ENCODE measurements at places on chromosomes 13 and 19.
A peak's percentile ranks its signal among the peaks of the same experiment; 100 is the strongest.

DNA sequence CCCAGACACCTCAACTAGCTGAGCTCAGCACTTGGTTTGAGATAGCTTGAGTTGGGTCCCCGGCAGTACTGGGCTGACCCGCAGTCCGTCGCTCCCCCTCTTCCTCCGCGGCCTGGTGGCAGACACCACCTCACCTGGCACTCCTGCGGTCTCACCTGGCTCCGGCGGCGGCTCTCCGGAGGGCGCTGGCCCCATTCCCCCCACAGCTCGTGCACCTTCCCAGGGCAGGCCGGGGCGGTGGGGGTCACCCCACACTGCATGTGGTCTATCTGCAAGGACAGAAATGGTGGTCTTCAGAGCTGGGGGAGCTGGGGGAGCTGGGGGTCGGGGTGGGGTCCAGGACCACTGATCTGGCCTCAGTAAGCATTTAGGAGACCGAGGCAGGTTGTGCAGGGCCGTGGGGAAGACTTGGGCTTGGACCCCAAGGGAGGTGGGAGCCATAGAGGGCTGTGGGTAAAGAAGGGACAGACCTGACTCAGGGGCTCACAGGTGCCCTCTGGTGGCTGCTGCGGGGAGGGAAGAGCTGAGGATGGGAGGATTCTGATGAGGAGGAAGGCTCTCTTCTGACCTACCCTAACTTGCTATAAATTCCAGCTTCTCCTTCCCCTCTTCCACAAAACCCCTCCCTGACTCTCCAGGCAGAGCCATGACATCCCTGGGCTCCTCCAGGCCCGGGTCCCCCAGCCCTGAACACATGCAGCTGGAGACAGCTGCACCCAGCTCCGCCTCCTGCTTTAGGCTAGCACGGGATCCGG is 6.7 kb upstream of the PLIN4 start:
- peak; percentile 42 for DNase-seq

DNA sequence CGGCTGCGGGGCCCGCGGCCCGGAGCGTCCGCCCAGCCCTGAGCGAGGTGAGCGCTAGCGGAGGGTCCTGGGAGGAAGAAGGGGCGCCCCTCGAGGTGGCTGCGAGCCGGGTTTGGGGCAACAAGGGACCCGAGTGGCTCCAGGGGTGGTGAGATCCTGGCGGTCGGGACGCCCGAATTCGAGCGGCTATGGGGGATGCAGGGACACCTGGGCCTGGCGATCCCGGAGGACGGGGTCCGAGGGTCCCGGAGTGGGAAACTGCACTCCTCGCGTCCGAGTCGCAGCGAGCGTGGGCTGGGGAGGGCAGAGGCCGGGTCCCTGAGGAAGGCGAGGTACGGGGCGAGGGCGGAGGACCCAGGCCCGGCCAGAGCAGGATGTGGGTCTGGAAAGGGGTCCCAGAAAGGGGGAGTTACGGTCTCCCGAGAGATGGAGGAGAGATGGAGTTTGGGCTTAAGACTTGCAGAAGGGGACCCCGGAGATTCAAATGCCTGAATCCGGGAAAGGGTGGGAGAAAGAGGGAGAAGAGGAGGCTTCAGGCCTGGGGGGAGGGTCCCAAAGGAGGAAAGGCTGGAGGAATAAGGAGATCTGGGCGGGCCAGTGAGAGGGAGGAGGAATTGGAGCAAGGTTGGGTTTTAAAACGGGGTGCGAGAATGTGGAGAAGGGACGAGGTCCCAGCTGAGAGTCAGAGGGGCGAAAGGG is 542 bp downstream of the CACNG7 start:
- DNase-seq: no peak

DNA sequence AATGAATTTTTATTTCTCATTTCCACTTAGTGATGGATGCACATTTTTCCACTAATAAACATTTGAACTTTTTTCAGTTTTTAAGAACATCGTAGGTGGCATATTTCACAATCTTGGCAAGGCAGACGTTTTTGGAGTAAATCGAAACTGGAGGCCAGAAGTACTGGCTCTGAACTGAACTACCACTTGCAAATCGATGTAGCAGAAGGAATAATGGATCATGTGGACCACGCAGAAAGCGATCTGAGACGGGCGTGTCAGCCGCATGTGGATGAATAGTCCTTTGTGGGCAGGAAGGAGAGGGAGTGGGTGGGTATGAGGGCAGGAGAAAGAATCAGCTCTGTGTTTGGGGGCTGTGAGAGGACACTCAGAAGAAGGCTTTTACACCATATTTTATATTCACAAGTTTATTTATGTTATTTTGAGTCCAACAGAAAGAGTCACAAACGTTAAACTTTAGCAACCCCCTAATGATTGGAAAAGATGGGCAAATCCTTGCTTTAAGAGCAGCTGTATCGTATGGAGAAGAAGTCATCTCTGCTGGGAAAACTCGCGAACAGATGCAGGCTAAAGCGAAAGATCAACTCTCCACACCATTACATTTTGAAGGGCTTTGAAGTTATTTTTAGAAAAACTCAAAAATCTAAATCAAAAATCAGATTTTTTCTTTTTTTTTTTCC is 90.5 kb downstream of the COL4A2 start:
- peak; percentile 79 for DNase-seq

DNA sequence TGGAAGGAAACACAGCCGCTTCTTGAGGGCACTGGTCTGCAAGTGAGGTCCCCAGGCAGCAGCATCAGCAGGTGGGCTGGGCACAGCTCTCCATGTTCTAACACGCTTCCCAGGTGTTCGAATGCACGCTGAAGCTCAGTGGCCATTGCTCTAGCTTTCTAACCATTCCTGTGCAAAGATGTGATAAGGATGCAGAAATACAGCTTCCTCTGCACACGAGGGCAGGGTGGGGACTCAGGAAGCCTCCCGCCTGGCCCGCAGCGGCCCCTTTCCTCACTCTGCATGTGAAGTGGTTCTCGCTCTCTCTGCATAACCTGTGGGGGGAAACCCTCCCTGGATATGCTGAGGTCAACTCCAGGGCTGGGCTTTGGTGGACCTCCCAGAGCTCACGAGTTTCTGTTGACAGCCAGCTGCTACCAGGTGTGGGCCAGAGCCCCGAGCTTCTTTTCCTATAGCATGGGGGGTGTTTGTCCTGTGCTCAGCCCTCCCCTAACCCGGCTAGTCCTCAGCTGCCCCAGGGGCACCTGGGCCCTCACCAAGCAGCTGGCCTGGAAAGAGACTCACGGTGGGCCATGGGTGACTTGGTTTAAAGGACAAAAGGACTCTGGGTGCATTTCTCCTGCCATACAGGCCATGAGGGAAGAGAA is 168.2 kb downstream of the TEX29 start:
- no peak for DNase-seq

- DNase-seq: peak; percentile 88
Measured at GRCh38 chr19:12985049-12985776, 10.1 kb upstream of the NFIX start.

DNA sequence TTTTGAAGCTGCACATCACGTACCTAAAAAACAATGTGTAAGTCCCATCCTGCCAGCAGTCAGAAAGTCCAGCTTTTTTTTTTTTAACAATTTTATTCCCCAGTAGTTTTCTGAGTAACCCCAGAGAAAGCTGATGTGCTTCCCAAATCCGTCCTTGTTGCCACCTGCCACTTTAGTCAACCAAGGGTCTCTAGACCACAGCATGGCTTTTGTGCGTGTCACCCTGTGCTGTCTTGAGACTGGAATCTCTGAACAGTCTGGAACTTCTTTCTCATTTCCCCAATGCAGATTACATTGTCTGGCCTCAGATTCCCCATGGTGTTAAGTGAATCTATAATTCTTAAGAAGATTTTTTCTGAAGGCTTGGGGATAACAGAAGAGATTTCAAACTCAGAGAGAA is 289.2 kb upstream of the KLF12 start:
- no peak for DNase-seq

GRCh38 chr13:29905845-29906244 is 55.4 kb upstream of the UBL3 start:
- peak; percentile 49 for DNase-seq

DNA sequence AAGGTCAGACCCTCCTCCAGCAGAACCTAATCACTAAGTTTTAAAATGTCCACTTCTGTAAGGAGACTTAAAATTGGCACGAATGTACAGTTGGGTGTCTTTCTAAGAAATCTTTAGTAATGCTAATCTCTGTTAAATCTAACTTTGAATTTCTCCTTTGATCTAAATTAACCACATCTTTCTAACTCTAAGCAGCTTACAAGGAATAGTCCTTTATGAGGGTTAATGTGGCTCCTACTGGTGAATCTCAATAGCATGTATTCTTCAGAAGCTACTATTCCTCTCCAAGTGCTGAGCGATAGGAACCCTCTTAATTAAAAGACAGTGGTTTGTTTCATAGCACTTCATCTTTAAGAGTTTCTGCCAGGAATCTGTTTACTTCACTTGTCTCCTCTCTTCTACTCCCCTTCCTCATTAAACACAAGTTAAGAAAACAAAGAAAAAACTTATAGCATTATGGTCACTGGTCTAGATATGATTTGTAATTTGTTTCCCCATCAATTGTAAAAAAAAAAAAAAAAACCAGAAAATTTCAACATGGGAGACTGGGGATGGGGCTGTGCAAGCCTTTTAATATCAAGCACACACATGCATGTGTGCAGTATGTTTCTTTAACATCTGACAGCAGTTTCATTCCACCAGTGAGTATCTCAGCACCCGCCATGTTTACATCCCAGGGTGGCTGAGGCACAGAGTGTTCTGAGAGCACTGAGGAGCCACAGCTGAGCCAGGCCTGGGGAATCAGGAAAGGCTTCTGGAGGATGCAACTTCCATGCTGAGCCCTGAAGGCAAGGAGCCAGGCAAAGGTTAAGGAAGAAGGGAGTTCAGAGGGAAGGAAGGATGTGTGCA is 57.7 kb downstream of the ATP7B start:
- DNase-seq: no peak

- DNase-seq: peak; percentile 35
Measured at GRCh38 chr19:17086834-17087233, 11.3 kb downstream of the MYO9B start.

- no peak for DNase-seq
Measured at GRCh38 chr13:75512253-75512652, 25.4 kb downstream of the COMMD6 start.

GRCh38 chr13:105105471-105105870 is 1430.0 kb downstream of the EFNB2 start:
- no peak for DNase-seq

- DNase-seq: no peak
Measured at GRCh38 chr13:41675306-41675705, 218.0 kb downstream of the RGCC start.

DNA sequence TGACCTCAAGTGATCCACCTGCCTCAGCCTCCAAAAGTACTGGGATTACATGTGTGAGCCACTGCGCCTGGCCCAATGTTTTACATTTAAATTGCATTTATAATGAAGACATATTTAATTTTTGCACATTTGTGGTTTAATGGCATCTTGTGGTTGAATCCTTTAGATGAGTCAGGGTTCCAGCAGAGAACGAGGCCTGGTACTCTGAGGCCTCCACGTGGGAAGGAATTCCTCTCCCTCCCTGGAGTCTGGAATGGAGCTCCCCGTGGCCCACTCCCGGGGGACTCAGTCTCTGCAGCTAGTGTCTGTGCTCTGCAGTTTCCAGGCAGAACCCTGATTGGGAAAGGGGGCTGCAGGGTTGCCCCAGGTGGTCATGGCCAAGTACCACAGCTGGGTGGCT is 24.2 kb downstream of the ZFR2 start:
- peak; percentile 61 for DNase-seq
